ENCODE measurements at places on chromosomes 1 and 21. TPM values are rescaled to one million over a fixed set of nuclear protein-coding genes. Genes with fewer than 3 reads are reported as not detected.

- DNase-seq: peak; percentile 33
These were observed 950 bp upstream of the LRP8 start for GRCh38 chr1:53328541-53329499.

GRCh38 chr1:23651069-23651808 lies 40.4 kb upstream of the RPL11 start:
- DNase-seq: no peak

- no peak for DNase-seq
These were observed 6.1 kb downstream of the ATAD3A start for GRCh38 chr1:1517973-1518620.

DNA sequence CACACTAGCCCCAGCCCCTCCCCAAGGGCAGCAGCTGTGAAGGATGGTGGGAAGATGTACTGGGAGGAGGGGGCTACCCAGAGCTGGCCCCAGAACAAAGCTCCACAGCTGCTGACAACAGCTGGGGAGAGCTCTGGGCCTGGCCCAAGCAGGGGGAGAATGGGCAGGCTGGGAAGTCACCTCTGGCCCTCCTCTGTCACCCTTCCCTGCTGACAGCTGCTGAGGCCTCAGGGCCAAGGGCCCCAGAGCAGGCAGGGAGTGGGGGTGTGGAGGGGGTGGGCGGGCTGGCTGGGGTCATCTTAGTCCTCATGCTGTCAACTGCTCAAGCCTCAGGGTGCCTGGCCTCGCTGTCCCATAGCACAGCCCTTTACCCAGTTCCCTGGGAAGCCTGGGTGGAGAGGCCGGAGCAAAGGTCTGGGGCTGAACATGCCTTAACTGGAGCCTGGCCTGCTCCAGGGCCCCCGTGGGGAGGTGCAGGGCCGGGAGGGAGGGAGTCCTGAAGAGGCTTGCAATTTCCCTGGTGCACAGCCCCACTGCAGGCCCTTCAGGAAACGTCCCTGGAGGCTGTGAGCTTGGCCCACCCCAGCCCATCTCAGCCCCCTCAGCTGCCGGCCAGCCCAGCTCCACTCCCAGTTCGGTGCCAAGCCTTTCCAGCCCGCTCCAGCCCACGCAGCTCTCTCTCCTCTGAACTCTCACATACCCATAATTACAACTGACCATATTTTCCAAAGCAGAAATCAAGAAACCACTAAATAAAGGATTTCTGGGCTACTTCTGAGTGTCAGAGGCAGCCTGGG lies 25.7 kb downstream of the HSPG2 start:
- DNase-seq: no peak

Gene KCNA3
- 84.9 TPM for total RNA-seq

Gene TP73
- total RNA-seq: 2.0 TPM

Gene CENPL
- total RNA-seq: 29.4 TPM

Gene TRIM45
- total RNA-seq: 0.78 TPM

Gene PLA2G2C
- total RNA-seq: 0.40 TPM

Gene HAO2
- total RNA-seq: not detected

Measured in activated CD4-positive, alpha-beta memory T cell treated with anti-CD3 and anti-CD28 coated beads, Interleukin-2, amount 10 ng/mL, durations not matched to agents 7 days and 5 days (primary cell).